Kidney capillary endothelial cell (primary cell): ENCODE measurements at places on chromosomes 13 and 19.

GRCh38 chr19:46693760-46694159 is 23.2 kb downstream of the PRKD2 start:
- no peak for DNase-seq

DNA sequence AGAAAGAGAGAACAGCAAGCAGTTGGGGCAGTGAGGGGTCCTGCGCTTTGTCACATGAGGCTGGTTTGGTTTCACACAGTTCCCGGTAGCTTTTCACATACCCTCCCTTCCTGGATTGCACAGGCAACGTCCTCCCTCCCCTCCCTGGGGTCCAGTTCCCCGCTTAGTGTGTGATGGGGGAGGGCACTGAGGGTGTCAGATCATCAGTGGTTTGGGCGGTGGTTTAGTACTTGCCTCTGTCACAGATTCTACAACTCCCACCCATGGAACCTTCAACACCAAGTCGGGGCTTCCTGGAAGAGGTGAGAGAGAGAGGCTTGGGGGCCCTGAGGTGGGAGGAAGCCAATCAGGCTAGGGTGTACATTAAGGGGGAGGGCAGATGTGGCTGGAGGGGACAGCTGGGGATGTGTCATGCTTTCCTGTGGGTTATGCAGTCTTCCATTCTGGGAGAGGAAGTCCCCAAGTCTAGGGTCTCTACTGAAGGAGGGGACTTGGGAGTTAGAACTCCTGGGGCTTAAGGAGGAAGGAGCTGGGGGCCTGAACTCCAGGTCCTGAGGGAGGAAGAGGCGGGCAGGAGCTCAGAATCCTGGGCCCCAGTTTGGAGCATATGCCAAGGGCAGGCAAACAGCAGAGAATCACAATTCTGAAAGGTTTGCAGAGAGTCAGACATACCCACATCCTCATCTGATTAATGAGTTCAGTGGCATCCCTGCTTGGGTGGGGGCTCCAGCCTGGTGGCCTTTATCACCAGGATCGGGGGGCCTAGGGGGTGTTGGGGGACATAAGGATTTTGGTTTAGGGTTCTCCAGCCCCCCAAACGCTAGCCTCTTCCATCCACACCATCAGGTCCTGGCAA is at the start of gene NKG7:
NKG7 (minus strand) TSS at position 6 of the 856 bp plus-strand sequence. CDS start 119 bp downstream, outside the sequence.
- no peak for DNase-seq

DNA sequence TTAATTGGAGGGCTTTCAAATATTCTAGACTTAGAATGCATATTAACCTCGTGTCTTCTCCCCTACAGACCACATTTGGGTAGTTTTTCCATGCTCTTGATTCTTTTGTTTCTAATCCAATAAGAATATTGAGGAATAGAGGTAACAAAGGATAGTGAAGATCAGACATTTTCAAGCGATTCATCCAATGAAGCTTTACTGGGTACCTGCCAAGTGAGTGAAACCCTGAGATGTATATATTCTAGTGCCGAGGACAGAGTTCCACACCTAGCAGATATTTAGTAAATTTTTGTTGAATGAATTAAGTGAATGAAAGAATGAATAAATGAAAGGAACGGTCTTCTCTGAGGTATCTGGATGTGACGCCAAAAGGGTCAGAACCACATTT is 442 bp upstream of the RFC3 start:
- no peak for DNase-seq

GRCh38 chr13:107721125-107721869 is 494.0 kb downstream of the LIG4 start:
- no peak for DNase-seq

GRCh38 chr13:35926859-35927530 is 204.2 kb downstream of the DCLK1 start:
- no peak for DNase-seq

DNA sequence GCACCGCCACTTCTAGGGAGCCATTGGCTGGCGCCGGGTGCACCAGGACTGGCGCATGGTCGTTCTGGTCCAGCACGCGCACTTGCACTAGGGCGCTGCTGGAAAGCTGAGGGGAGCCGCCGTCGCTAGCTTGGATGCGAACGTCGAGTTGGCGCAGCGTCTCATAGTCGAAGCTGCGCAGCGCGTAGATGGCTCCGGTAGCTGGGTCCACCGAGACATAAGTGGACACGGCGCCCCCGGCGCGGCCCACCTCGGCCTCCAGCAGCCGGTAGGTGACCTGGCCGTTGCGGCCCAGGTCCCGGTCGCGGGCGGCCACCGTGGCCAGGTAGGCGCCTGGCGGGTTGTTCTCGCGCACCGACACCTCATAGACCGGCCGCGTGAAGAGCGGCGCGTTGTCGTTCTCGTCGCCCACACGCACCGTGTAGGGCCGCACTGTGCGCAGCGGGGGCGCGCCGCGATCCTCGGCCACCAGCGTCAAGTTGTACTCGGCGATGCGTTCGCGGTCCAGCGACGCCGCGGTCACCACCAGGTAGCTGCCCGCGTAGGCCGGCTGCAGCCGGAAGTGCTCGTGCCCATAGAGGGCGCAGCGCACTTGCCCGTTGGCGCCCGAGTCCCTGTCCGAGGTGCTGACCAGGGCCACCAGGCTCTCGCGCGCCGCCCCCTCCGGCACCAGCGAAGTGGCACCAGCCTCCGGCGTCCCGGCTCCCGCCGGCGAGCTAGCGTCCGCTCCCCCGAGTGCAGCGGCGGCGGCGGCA is 1.7 kb downstream of the PCDH8 start:
- DNase-seq, result peak; percentile 43

DNA sequence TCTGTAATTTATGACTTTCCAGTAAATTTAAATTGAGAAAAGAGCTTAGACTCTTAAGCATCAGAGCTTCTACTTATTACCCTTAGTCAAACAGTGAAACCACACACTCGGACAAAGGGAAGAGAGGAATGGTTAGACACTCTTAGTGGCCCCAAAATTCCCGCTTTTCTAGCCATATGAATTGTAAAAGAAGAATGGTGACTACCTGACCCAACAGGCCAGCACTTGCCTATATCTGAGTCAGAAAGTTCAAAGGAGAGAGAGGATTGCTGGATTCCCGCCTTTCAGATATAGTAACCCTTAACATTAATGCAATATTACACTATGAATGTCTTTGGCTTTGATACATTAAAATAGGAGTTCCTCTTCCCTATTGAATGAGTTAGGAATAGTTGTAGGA is 317.3 kb downstream of the PCDH17 start:
- DNase-seq, result no peak

DNA sequence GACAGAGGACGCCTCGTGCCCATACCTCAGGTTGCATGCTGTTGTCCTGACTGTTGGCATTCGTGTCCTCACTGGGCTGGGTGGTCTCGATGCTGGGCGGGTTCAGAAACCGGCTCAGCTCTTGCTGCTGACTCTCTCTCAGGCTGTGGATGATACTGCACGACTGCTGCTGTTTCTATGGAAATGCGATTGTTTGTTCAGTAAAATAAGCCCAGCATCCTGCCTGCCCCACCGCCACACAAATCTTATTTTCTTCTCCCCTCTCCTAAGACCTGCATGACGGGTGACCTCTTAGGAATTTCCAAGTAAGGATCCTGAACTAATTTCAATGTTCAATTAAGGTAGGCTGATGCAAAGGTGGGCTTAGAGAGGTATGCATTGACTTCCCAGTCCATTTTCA is 356.5 kb downstream of the NALCN start:
- DNase-seq, result no peak

GRCh38 chr13:81458170-81458569 is 1117.2 kb upstream of the SPRY2 start:
- no peak for DNase-seq
